ENCODE measurements at places on chromosomes 1 and 21. TPM values are rescaled to one million over a fixed set of nuclear protein-coding genes. Genes with fewer than 3 reads are reported as not detected.

GRCh38 chr1:21384620-21385019, 55.3 kb upstream of the NBPF3 start:
- DNase-seq = no peak

DNA sequence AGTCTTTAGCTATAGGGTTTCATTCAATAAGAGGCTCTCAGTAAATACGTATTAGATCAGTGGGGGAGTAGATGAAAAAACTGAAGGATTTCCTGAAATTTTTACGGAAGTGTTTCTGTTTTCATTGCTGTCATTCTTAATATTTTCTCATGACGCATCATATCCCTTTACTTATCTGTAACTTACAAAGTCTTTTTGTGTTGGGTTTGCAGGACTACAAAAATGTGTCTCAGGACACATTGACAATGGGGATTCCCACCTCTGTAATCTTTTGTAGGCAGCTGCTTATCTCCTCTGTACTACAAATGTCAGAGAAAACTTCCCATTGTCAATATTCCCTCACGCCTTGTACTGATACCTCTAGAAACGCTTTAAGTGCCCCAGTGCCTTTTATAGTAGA, 35.5 kb downstream of the CRP start:
- DNase-seq = no peak

NCF2 gene
- 4.2 TPM for total RNA-seq

COP1 gene
- total RNA-seq = 36.9 TPM

DCAF8 gene
- total RNA-seq = 116 TPM

- no peak for DNase-seq
Observed at GRCh38 chr21:28773036-28773435, 219.6 kb downstream of the LTN1 start.

- DNase-seq = no peak
Observed at GRCh38 chr1:18903291-18903756, 969 bp upstream of the ALDH4A1 start.

DNA sequence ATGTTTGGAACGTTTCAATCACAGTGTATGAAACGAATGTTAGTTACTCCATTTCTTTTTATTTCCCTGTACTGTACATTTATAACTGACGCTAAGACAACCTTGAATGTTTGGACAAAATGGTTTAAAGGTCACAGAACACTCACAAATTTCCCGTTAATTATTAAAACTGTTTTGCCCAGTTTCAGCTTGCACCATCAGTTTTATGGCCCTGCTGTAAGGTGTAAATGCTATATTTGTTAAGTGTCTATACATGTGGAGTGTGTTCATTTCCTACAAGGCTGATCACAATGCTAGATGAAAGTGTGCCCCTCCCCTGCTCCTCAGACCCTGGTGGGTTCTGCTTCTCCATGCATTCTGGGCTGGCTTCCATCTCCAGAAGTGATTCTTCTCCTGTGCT, 57.9 kb upstream of the ETS2 start:
- no peak for DNase-seq

PLA2G2F gene
- not detected for total RNA-seq

AVPR1B gene
- total RNA-seq = not detected

DNA sequence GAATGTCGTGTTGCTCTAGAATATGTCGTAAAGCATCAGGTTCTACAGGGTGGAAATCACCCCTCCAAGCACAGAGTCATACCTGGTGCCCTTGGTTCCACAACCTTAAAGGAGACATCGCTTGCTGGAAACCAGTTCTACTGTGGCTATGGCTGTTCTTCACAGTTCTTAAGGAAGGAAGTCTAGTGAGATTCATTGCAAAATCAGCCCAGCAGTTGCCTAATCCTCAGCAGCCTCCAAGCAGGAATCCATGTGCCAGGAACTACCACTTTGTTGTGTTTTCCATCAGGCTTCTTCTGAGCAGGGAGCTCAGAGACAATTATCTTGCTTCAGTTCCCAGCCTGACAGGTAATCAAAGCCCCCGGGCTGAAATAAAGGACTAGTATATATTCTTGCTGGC, 45.0 kb upstream of the SLC35F3 start:
- no peak for DNase-seq

GRCh38 chr1:214377886-214378285, 96.9 kb downstream of the SMYD2 start:
- no peak for DNase-seq

LCE2A gene
- not detected for total RNA-seq

DNA sequence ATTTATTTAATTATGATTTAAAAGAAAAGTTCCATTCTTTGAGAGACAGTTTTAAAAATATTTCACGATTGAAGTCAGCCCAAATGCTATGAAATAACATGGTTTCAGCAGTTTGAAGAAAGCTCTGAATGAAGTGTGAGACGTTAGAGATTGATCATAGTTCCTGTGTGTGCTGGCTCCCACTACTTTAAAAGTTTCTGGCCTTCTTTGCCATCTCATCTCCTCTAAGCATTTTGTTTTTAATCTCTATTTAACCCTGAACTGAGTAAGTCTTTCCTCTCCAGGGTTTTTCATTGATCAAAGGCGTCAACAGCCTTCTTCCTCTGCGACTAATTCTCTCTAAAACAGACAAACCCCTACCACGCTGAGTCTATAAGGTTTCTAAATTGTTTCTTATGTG, 225.3 kb upstream of the B3GALT2 start:
- peak; percentile 16 for DNase-seq

MTF2 gene
- total RNA-seq = 70.9 TPM

- DNase-seq = peak; percentile 91
Observed at GRCh38 chr1:193479187-193479586, 292.8 kb upstream of the B3GALT2 start.

- DNase-seq = no peak
Observed at GRCh38 chr1:59879996-59880505, 46.5 kb downstream of the CYP2J2 start.

- DNase-seq = no peak
Observed at GRCh38 chr1:202130816-202131522, 8.3 kb downstream of the GPR37L1 start.

- no peak for DNase-seq
Observed at GRCh38 chr1:16119926-16120325, 35.9 kb downstream of the EPHA2 start.

- DNase-seq = no peak
Observed at GRCh38 chr1:4061521-4062031, 161.5 kb upstream of the C1orf174 start.

GRCh38 chr21:35259457-35259856, 210.4 kb upstream of the RUNX1 start:
- DNase-seq = no peak

TNNT2 gene
- not detected for total RNA-seq

ZBTB8B gene
- total RNA-seq = not detected

GRCh38 chr21:39153373-39153772, 29.9 kb downstream of the PSMG1 start:
- DNase-seq = no peak

INKA2 gene
- total RNA-seq = 2.3 TPM

MLLT11 gene
- total RNA-seq = 4.8 TPM

DNA sequence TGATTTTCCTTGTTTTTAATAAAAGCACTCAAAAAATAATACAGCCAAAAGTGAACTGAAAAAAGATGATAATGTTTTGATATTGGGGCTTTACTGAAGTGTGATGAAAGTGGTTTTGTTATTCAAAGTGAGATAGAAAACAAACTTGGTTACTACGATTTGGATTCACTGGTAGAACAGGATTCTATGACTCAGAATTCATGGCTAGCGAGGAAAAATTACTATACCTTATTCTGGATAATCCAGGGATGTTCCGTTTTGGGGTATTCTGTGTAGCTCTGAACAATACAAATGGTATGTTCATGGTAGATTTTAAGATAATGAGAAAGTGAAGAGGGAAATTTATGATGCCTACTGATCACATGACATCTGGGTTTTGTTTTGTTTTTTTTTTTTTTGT, 117.7 kb downstream of the NRDC start:
- no peak for DNase-seq

DNA sequence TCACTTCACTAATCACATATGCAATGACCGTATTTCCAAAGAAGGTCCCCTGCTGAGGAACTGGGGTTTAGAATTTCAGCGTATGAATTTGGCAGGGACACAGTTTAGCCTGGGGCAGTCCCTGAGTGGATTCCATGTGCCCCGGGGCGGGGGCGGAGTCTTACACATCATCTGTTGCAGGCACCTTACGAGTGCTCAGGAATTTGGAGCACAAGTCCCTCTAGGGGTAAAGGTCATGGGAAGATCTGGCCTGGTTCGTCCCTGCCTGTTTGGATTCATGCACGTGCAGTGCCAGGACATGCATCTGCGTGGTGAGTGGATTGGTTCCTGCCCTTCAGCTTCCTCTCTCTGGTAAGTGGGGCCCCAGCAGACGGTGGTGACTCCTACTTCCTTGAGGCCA, 208.3 kb upstream of the C1orf174 start:
- no peak for DNase-seq

SLC1A7 gene
- not detected for total RNA-seq

DNA sequence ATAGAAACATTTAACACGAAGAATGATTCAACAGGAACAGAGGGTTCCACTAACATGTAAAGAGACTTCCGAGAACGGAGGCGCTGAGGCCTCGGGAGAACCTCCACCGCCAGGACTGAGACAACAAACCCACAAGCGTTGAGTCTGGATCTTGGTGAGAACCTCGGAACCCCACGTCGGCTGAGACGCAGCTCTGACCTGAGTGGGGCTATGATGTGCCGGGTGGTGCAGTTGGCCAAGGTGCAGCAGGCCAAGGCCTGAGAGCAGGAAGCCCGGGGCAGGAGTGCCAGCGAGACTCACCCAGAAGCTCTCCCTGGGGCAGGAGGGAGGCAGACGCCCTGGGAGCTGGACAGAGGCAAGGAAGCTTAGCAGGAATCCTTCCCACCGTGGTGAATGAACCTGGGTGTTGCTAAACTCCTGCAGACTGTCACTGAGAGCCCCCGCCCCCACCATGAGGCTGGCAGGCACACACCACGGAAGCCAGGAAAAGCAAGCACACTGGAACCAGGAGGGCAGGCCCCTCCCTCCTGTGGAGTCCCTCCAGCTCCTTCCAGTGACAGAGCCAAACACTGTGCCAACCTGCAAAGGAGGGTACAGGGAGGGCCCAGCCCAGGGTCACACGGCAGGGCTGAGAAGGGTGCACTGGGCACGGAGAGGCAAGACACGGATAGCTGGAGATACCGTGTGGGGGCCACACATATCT, 34.8 kb downstream of the WDR4 start:
- DNase-seq = no peak

DNA sequence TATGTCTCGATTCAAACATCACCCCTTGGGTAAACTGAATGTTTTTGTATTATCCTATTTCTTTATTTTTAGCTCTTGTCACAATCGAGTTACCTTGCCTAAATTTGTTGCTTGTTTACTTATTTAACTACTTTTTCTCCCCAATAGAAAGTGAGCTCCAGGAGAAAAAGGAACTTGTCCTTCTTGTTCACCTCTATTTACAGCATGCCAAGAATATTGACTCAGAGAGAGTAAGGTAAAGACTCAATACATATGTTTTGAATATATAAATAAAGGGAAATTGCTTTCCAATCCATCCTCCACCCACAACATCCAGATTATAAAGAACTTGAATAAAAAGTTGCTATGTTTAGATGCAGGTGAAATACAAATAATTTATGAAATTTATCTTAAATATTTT, 107.3 kb upstream of the PDC start:
- no peak for DNase-seq

GRCh38 chr1:93844262-93845045, 34.6 kb downstream of the DNTTIP2 start:
- DNase-seq = peak; percentile 51

- DNase-seq = no peak
Observed at GRCh38 chr21:46220847-46221246, 7.7 kb downstream of the LSS start.

GRCh38 chr1:203544485-203544884, 50.5 kb downstream of the OPTC start:
- no peak for DNase-seq

GRCh38 chr1:222049176-222049575, 307.3 kb upstream of the DUSP10 start:
- no peak for DNase-seq

- DNase-seq = peak; percentile 52
Observed at GRCh38 chr1:39683591-39684312, 7.5 kb downstream of the HPCAL4 start.

CYP4A22 gene
- not detected for total RNA-seq

DNA sequence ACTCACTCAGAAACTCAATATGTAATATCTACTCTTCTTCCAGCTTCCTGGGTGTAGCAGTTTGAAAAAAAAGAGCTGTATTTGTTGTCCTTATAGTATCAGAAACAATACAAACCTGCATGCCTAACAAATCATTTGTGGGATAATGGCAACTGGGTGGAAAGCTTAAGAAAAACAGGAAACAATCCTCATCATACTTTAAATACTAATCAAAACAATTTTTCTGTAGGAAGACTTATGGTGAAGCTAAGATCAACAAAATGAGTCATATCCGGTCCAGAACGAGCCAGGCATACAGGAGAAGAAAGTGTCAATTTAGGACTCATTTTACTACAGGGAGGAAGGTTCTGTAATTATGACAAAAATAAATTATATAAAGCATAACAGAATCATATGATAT, 181.8 kb upstream of the ADGRL4 start:
- no peak for DNase-seq

HEYL gene
- 0.07 TPM for total RNA-seq

DNA sequence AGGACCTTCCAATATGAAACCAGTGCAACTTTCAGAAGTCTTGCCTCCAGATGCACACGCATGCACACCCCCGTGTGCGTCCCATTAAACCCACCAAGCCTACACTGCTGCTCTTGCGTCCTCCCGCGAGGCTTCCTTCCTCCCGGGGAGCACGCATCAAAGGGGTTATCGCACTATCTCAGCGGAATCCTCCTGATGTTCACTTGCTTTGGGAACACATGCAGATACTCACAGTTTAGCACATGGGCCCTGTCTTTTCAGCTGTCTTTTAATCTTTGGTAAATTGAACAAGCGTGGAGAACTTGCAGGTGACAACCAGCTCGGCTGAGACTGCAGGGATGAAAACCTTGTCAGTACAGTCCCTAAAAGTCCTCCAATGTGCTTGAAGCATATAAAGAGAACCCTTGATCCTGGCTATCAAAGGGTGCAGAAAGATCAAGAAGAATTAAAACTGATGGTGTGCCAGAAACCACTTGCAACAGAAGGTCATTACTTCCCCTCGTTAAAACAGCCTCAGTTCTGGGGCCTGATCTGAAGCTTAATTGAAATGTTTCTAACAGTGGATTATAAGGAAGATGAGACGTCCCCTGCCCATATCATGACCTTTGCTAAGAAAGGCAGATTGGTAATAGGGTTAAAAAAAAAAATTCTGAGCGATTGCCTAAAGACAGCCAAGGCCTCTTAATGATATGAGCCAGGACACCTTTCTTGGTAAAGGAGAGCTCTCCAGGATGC, 149.4 kb upstream of the LMO4 start:
- DNase-seq = no peak
